Neuronal stem cell (in vitro differentiated cells): ENCODE measurements at places on chromosomes 5 and 9.

GRCh38 chr5:154178661-154179060 is 11.9 kb upstream of the GALNT10 start:
- no peak for DNase-seq

GRCh38 chr5:83767409-83767992 is 46.8 kb upstream of the HAPLN1 start:
- peak; percentile 4 for DNase-seq

DNA sequence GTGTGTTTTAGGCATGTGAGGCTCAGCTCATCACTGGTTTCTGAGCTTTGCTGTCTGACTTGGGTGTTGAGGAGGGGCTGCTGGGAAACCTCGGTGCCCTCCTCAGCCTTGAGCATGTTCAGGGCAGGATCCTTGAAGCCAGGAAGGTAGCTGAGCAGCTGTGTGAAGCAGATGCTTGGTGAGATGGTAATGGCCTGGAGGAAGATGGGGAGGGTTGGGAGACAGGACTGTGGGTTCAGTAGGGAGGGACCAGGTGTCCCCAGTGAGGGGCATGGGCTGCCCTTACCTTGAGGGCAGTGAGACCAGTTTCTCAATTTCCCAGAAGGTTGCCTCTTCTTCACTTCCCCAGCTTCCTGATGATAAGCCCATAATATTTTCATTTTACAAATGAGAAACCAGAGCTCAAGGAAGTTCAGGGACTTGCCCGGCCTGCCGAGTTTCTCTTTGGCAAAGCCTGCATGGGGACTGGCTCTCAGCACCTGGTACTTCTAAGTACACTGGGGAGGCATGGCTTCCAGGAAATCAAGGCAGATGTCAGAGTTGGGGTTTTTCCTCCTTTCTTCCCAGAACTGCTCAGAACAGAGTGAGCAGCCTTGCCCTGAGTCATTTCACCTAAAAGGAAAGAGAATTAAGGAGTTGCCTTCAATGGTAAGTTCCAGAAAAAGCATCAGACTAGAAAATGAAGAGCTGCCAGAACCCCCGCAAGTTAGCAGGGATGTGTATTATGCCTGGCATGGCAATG is 225.7 kb downstream of the MAST4 start:
- no peak for DNase-seq

DNA sequence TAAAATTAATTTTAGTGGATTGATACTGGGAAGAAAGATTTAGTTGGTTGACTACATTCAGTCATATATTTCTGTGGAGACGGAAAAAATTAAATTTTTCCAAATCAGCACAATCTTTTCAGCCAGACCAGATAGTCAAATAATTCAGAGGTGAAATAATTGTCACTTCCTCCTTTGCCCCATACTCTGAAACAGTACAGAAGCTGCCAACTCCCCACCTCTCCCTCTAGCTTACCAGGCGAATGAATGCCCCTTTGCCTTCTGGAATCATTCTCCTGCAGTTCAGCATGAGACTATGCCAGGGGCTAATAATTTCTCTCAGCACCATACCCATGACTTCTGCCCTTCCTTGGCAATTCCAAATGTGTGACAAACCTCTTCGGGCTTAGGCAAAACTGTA is 43.5 kb downstream of the EBF1 start:
- DNase-seq = no peak

DNA sequence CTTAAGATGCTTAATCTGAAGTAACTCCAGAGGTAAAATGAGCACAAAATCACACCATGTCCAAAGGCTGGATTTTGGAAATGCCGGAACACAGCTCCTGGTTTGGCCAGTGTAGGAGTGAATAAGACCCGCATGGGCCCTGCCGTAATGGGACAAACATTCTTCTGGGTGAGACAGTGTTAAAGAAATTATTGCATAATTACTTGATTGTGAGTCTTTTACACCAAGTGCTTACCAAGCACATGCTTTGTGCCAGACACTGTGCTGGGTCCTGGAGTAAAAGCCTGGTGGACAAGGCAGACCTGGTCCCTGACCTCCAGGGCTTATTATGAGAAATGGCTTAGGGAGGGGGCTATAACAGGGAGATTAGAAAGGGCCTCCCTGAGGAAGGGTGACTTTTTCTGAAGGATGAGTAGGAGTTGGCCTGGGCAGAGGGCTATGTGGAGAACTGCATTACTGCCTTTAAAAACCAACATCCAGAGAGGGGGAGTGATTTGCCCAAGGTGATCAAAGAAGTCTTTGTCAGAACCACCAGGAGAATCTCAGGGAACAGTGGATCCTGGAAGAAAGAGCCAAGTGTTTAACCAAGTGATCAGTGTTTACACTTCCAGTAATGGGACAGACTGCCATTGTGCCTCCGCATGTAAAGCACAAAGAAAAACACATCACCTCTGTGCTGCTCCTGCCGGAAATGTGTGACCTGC is 3.5 kb downstream of the PDE6A start:
- no peak for DNase-seq

GRCh38 chr5:13989832-13990231 is 45.3 kb upstream of the DNAH5 start:
- no peak for DNase-seq

GRCh38 chr5:157030692-157031091 is 28.2 kb downstream of the HAVCR1 start:
- DNase-seq = no peak

GRCh38 chr5:16870878-16871277 is 65.2 kb downstream of the MYO10 start:
- no peak for DNase-seq

GRCh38 chr9:14107495-14107894 is 206.4 kb downstream of the NFIB start:
- no peak for DNase-seq

- no peak for DNase-seq
Measured at GRCh38 chr5:21049901-21050300, 1061.9 kb upstream of the CDH18 start.

GRCh38 chr5:58460002-58460731 is at the start of gene PLK2:
TSS of gene PLK2 (minus strand) at chr5:58460086. CDS start at chr5:58459959, 127 bp downstream.
- DNase-seq = peak; percentile 89

DNA sequence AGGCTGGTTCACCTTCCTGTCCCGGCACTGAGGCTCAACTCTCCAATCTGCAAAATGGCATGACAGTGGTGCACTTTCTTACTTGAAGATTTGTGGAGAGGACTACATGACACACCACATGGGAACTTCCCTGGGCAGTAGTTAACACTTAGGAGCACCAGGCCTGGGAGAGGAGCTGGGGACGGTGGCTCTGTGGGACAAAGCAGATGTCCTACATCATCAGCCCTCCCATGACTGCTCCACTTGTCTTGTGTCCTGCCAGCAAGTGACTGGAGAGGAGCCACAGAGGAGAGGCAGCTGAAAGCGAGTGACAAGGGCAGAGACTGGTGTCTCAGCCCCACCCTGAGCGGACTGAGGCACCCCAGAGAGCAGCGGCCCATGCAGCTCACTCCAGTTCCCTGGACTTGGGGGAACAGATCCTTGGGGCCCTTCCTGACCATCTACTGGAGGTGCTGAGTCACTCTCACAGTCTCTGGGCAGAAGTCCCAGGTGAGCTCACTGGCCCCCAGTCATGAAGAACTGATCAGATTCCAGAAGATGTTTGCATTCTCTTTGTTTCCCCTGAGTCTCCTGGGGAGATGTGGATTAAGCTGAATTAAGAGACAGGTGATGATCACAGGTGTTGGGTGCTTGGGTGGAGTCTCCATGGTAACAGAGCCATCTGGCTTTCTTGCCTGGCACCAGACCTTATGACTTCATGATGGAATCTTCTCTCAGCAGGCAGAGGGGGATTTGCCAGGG is 13.2 kb upstream of the SLC25A48 start:
- no peak for DNase-seq

GRCh38 chr5:89572696-89573095 is 689.7 kb upstream of the MEF2C start:
- DNase-seq = no peak

DNA sequence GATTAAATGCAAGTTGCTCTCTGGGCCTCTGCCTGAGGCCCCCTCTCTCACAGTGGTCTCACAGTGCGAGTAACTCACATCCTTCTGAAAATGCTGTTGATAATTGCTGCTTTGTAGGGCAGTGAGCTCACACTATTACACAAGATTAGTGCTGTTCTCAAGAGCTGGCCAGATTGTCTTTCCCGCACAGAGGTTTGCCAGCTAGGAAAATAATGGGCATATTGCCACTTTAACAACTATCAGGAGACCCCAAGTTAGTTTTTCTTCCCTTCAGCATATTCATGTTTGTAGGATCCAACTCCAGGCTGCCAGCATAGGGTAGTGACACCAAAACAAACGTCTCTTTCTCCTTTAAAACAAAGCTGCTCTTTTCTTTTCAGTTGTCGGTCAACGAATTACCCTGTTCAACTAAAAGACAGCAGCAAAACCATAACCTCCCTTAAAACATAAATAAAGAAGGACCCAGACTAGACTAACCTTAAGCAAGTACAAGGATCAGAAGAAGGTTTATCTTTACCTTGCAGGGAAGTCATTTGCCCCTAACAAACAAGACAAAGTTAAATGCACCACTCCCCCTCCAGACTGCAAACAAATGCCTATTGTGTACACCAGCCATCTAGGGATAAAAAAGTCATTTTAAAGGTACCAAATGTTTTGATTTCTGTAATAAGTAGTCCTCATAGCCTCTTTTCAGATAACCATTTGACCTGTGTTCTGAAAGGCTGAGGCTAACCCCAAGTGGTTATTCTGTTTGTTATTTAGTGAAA is 91.4 kb downstream of the VCAN start:
- DNase-seq = no peak

GRCh38 chr5:111676466-111676865 is 80.5 kb downstream of the NREP start:
- DNase-seq = no peak

DNA sequence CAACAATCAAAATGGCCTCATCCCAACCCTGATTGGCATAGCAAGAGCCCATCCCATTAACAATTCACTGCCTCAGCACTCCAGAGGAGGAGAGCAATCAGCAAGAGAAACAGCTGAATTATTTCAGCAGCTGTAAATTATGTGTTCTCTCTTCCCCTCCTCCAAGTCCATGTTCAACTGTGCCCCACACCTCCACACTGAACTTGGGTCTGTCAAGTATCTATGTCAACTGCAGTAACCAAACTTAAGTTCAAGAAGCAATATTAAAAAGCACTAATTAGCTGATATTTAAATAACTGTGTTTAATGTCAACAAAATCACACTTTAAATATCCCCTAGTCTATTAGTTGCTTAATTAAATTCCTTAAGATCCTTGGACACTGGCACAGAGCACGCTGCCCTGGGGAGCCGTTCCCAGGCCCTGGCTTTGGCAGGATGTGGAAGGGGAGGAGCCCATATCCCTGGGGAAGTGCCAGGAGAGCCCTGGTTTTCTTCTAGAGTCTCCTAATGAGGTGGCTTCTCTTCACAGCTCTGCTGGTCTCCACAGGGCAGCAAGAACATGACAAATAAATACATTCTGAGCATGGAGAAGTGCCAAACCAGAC is 50.6 kb downstream of the SIL1 start:
- no peak for DNase-seq

GRCh38 chr5:112106878-112107277 is 312.2 kb downstream of the EPB41L4A start:
- DNase-seq = no peak

GRCh38 chr5:68950930-68951329 is 142.9 kb upstream of the SLC30A5 start:
- DNase-seq = no peak
